T-cell (primary cell): ENCODE measurements at places on chromosomes 3 and 15.
A peak's percentile ranks its signal among the peaks of the same experiment; 100 is the strongest.

DNA sequence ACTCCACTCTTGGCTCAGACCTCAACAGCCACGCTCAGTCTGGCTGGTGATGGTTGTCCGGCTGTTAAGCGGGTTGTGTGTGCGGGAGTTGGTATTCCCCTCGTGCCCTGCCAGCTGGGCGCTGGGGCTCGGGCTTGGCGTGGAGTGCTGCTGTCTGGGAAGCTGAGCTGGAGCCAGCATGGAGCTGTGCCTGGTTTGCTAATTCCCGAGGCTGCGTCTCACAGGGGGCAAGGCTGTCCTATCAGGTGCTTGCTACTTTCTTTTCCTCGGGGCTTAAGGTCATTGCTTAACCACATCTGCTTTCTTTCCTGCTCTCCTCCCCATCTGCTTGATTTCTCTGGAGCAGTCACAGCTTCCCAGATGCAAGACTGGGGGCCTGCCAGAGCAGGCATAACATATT, 29.9 kb downstream of the PDIA5 start:
- DNase-seq: no peak

DNA sequence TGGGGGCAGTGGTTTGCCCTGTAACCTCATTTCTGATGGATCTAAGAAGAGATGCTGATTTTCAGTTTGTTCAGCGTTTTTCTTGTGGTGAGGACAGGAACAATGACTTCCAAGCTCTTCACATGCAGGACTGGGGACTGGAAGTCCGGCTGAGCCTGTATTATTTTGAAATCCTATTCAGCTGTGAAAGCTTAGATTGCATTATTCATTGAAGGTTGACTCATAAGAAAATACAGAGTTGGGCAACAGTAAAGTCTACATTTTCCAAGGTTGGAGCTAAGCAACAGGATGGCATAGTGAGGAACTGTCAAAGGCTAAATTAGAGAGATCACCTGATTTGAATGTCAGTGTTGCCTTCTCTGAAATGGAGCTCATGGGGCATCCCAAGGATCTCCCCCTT, 230.9 kb upstream of the FEZF2 start:
- DNase-seq: no peak

- DNase-seq: peak; percentile 4
Measured at GRCh38 chr15:92655178-92655995, at the start of gene FAM174B. FAM174B (minus strand) TSS chr15:92655775.

DNA sequence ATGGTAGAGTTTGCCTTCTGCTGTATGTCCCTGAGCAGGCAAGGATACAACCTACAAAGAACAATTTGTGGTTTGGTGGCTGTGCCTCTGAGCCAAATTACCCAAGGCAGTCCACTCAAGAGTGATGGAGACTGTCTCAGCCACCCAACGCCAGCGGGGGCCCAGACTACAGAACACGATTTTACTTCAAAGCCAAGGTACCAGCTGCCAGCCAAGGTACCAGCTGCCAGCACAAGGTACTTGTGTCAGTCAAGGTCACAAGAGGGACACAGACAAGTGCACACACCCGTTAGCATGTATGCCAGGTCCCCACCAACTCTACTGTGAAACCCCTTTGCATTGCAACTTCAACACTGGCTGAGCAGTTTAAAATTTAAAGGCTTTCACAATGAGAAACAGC, 23.5 kb downstream of the COLQ start:
- no peak for DNase-seq

- DNase-seq: no peak
Measured at GRCh38 chr15:69610858-69611257, 158.2 kb downstream of the RPLP1 start.

DNA sequence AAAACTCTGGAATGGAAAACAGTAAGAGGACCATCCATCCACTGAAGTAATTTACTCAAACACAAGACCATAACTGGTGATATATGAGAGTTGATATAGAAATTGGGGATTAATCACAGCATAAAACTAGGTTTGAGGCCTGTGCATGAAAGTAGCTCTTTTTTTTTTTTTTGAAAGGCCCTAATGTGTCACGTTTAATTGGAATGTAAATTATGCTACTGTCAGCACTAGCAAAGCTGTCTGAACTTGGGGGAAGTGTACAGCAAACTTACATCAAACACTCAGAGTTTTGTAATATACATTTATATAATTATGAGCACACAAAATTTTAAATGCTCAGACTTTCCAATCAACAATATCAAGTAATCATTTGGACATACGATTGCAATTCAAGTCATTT, 154.1 kb downstream of the GREM1 start:
- no peak for DNase-seq

GRCh38 chr3:186519021-186519658, 25.0 kb downstream of the CRYGS start:
- peak; percentile 76 for DNase-seq

GRCh38 chr3:131812433-131812832, 222.4 kb downstream of the CPNE4 start:
- DNase-seq: no peak

DNA sequence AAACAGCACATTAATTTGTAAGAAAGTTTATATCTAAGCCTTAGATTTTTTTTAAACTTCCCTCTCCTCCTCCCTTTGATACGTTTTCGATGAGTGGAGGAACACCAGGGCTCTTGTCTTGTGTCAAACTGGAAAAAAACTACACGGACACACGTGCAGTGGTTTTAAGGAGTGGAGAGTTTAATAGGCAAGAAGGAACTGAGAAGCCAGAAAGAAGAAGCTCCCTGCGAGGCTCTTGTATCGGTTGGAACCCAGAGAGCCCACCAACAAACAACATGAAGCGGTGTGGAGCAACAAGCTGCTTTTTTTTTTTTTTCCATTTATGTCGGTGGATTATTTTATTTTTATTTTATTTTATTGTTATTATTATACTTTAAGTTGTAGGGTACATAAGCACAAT, 18.6 kb downstream of the NDUFB4 start:
- DNase-seq: no peak

DNA sequence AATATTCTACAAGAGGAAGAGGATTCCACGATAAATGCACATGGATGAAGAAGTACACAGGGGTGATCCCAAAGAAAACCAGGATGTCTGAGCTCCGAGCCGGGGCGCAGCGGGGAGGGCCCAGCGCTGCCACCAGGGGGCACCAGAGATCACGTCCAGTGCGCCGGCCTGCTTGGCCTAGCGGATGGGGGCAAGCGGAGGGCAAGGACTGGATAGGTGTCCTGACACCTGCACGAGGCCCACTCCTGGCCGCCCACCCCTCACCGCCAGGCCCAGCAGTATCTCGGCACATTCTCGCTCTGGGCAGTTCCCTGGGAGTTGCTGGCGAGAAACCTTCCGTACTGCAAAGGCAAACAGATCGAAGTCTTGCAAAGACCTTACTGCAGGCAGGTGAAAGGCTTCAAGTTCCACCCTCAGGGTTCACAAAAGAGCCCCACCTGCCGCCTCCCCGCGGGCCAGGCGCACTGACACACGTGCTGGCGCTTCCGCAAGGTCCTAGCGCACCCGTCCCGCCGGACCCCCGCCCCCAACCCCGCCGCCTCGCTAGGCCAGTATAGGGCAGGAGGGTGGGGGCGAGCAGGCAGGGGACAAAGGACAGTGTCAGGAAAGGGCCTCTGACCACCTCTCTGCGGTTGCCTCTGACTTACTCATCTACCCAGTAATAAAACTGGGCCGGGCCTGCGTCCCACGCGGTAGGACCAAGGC, 3.3 kb downstream of the ANKRD63 start:
- DNase-seq: peak; percentile 55

- DNase-seq: no peak
Measured at GRCh38 chr3:101719604-101720185, 4.7 kb upstream of the CEP97 start.

DNA sequence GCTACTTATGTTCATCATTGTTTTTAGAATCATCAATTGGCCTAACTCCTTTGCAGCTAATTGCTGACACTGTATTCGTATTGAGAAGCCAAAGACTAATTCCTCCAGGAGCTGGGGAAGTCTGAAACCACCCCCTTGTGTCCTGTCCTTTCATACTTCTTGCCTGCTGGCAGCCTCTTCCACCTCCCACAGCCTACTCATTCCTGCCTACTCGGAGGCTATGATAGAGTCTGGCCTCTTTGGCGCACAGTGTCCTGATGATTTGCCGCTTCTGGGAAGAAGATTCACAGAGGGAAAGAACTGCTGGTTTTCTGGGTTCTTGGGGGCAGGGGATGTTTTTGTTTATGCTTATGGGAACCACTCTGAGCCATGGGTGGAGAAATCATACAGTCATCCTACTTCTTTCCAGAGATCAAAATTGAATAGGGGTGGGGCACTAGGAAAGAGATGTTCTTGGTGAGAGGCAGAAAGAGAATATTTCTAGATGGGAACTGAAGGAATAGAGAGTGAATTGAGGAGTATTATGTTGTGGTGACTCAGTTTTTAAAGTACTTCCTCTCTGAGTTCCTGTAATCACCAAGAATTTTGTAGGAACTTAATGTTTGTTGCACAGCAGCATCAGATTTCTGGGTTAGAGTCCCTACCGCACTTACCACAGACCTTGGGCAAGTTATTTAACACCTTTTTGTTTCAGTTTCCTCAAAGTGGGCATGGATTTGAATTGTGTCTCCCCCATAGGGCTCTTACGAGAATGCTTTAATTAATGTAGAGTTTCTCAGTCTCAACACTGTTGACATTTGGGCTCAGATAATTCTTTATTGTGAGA, 22.1 kb upstream of the SCAANT1 start:
- peak; percentile 22 for DNase-seq
